RPMI7951 (cell line): ENCODE measurements at places on chromosomes 11 and 22.

DNA sequence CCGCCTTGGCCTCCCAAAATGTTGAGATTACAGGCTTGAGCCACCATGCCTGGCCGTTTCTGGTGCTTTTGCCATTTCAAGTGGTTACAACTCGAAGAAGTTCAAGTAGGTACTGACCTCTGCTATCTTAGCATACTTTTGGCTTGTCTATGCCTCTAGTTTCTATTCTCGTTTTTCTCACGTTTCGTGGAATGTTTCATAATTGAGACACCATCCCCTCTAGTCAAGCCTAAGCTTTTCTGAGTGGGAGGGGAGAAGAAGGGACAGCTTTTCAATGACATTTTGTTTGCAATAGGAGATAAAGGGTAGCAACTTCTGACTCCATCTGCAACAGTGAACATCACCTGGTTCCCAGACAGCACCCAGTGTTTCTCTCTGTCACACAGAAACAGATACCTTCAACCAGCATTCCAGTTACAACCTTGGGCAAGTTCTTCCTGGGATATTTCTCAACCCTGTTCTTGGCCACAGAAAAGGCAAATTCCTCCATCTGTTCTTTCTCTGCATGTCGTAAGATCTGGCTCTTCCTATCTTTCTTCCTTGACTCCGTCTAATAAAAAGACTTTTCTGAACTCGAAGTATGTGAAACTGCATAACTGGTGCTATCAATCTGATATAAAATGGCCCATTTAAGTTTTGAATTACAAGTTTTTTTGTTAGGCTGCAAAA is 25.5 kb downstream of the DDI1 start:
- no peak for DNase-seq

DNA sequence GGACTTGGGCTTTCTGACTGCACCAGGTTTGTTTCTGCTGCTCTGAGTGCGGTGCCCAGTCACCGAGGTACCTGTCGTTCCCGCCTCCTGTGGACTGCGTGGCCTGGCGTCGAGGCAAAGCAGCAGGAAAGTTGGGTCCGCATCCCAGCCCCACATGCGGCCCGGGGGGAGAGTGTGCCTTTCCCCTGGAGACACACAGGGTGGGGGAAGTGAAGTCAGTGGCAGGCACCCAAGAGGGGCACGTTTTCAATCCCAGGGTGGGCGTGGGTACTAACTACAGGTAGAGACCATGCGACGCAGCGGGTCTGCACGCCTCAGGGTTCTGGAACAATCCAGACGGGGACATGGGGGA is 25.3 kb upstream of the GRAMD4 start:
- no peak for DNase-seq

GRCh38 chr11:125773516-125773915 is 5.1 kb downstream of the PATE2 start:
- DNase-seq, result peak; percentile 21

DNA sequence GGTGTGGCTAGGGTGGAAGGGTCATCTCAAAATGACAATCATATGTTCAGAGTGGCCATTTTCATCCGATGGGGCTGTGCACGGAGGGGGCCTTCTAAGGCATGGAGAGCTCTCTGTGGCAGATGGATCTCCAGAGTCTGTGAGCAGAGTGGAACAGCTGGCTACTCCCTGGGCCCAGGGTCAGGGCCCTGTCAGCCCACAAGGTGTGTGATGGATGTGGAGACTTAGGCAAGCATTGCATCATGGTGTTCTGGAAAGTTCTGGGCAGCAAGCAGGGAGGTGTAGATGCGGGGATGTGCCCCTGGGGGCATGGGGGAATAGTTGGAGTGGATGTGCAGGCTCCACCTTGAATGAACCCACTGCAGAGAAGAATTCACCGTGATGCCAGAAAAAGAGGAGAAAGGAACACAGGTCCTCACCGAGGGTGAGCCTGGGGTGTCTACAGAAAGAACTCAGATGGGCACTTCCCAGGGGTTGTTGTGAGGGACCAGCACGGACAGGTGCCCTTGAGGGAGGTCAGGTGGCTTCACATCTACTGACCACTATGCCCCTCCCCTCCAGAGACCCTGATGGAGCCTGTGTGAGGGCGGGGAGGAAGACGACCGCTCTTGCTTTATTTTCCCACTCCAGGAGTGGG is 51.1 kb downstream of the CHRDL2 start:
- DNase-seq, result no peak

DNA sequence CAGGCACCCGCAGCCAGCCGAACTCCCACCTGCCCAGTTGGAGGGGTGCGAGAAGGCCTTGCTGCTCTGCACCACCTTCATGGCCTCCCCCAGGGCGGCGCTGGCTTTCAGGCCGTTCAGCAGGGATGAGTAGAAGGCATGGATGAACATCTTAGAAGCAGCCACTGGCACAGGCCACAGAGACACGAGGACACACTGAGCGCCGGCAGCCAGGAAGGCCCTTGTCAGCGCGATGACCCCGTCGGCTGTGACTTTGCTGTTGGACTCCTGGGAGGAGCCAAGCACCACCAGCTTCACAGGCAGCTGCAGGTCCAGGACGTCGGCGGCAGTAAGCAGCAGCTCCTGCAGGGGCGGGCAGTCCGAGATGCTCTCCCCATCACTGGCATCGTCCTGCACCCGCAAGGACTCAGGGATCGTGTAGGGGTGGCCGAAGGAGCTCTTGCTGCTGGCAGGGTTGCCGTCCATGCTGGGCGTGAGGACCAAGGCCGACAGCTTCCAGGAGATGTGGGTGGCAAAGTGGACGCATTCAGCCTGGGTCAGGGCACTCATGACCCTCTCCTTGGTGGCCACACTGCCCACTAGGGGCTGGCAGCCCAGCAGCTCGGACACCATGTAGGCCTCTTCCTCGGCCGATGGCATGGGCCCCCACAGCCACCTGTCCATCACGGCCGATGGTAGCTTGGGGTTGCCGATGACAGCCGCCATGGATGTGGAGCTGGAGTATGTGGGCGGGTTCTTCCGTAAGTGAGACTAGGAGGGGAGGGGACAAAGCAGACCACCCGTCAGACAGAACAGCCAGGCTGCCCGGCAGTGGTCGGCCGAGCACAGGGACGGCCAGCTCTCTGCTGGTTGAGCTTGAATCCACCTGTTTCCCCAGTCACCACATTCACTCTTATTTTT is 79.7 kb upstream of the PITPNB start:
- no peak for DNase-seq
